ENCODE measurements at places on chromosomes 7 and 10. TPM values are rescaled to one million over a fixed set of nuclear protein-coding genes. Genes with fewer than 3 reads are reported as not detected.

ZNF33A gene
- 32.8 TPM for total RNA-seq

DYNC1I1 gene
- total RNA-seq: 0.54 TPM

IGFBP3 gene
- 36.9 TPM for total RNA-seq

PNPLA8 gene
- total RNA-seq: 28.8 TPM

MEST gene
- total RNA-seq: 28.2 TPM

DNA sequence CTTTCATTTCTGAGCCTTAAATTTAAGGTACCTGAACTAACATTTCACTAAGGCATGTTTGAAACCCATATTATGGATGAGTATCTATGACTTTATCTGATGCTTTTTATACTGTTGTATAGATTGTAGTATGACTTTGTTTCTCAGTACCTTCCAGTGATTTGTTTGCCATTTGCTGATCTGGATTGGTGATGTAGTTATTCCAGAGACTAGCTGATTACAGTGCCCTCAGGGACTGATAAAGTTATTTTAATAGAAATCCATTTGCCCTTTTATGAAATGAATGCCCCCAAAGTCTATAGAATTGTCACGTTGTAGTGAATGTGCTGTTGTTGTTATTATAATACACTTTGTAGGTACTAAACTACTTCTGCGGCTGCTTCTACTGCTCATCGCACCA, 385.4 kb upstream of the LRGUK start:
- no peak for DNase-seq

- no peak for DNase-seq
These were observed 72.1 kb downstream of the VOPP1 start for GRCh38 chr7:55500117-55500756.

DNA sequence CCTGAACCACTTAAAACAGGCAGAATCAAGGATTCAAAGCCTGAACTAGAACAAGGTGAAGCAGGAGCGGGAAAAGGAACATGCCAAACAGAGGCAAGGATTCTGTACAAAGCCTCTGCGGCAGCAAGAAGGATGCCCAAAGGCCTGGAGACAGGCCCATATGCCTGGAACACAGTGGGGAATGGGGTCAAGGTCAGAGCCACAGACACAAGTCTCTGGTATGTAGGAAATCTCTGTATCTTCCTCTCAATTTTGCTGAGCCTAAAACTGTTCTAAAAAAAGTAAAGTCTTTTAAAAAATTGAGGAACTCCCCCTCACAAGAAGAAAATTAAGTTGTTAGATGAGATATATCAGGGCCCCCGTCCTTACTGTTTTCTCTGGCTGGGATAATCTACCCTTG, 175.9 kb upstream of the GHITM start:
- no peak for DNase-seq

GRCh38 chr7:75591467-75592255, 99.5 kb downstream of the SPDYE5 start:
- DNase-seq: no peak

DNA sequence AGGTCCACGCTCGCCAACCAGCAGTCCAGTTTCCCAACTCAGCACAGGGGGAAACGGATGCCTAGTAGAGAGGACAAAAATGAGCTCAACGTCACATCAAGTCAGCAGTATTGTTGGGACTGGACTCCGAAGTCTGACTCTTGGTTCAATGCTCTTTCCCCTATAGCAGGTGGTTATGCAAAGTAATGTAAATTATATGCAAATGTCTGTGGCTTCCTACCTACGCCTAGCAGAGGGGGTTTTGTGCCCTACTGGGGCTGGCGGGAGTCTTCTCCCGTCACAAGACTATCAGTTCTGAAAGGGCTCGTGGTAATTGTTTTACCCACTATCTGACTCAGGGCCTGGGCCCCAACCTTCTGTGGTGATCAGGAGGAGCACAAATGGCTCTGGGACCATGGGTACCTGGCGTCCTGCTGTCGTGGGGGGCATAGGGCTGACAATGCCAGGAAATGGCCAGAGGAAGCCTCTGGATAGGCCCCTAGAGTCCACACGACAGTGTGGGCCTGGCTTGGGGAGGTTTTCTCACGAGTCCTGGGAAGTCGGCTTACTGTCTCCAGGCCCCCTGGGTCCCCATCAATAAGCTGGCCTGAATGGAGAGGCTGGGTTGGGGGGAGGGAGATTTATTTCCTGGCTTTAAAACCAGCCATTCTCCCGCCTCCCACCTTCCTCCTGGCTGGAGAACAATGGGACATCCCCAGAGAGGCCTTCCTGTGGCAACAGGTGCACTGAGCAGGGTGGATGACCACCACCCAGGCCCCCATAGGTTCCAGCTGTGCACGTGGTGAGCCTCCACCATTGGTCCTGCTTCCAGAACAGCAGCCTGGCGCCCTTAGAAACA, 41.8 kb downstream of the UNC5B start:
- no peak for DNase-seq

- DNase-seq: peak; percentile 86
These were observed 59.9 kb downstream of the EGFR start for GRCh38 chr7:55078465-55079372.

DNA sequence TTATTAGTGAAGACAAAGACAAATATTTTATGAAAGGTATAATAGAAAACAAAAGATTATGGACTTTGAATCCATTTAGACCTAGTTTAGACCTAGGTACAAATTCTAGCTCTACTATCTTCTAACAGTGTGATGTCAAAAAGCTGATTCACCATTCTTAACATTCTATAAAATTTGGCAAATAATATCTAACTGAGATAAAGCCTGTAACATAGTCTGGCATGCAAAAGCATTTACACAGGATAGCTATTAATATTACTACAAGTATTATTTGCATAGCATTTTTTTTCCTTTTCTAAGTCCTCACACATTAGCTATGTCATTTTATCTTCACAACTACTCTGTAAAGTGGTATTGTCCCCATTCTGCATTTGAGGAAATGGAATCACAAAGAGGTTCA, 179.6 kb upstream of the LRRTM3 start:
- no peak for DNase-seq

- DNase-seq: peak; percentile 79
These were observed 1.3 kb downstream of the KAZALD1 start for GRCh38 chr10:101063050-101063525.

DNA sequence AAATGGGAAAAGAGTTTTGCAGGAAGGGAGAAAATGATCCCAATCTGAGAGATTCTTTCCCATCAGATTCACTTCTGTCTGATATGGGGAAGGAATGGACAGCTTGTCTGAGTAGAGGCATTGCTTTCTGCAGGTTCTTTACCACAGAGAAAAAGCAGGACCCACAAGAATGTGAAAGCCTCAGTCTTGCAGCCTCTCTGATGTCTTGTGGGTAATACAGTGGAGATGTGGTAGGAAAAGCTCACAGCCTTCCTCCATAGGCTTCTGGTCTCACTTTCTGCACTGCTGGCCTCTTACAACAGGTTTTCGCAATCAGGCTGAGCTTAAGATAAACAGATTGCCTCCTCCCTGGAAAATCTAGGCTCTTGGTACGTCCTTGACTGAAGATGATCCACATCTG, 551 bp downstream of the IFIT1 start:
- DNase-seq: peak; percentile 38

- DNase-seq: no peak
These were observed 47.5 kb downstream of the FAM53B start for GRCh38 chr10:124696446-124697392.

- no peak for DNase-seq
These were observed 27.6 kb upstream of the LAMB4 start for GRCh38 chr7:108157606-108158335.

DNA sequence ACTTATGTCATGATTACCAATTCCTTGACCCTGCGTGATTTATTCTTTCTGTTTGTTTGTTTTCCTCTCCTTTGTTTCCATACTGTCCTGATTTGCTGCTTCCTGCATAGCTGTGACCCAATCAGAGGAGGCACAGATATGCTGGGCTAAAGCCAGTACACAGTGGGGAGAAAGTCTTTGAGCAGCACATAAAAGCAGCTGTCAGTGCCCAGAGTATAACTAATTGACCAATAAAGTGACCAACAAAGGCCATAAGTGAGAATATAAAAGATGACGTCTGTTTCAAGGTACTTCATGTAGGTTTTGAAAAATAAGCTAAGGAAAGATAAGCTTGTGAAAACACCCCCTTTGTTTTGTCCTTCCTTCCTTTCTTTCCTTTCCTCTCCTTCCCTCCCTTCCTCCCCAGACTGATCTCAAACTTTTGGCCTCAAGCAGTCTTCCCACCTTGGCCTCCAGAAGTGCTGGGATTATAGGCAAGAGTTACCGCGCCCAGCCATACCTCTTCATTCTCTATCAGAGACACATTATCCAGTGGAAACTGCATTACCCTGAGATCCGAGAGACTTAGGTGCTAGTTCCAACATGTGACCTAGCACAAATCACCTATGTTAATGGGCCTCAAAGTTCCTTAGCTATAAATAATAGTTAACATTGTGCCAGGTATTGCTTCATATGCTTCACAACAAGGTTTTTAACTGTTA, 17.0 kb downstream of the BCAP29 start:
- DNase-seq: no peak

DNA sequence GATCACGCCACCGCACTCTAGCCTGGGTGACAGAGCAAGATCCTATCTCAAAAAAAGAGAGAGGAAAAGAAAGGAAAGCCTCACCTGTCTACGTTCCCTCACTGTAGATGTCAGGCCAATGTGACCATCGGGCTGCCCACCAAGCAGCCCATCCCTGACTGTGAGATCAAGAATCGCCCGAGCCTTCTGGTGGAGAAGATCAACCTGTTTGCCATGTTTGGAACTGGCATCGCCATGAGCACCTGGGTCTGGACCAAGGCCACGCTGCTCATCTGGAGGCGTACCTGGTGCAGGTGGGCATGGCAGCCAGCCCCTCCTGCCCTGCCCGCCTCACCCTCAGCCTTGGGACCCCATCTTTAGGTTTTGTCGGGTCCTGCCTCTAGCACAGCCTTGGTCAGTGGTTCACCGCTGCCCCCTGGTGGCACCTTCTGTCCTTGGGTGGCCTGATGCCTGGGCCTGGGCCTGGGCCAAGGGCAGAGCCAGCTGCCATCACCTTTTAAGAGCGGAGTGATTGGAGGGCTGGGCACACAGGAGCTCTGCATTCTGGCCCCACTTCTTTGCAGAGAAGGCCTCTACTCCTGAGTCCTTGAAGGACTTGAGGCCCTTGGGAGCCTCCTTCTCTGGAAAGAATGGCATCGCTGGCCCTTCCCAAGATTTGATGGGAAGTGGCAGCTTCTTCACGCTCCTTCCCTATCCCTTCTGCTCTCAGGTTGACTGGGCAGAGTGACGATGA, 14.4 kb upstream of the AHCYL2 start:
- DNase-seq: peak; percentile 81

DNA sequence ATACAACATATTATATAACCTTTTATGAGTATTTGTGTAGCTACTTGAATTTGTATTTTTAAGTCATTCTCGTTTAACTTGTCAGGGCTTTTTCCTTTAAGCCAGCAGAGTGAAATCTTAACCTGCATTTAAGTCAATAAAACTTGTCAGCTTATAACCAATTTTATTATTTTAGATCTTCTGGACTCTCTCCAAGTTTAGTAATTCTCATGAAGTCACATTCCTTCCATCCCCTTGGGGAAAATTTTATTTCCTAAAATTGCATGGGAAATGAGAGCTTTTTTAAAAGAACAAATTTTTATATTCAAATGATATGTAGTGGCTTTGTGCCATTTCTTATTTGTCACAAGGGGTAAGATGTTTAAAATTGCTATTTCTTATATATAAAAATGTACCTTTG, 74.0 kb downstream of the SEPTIN7 start:
- no peak for DNase-seq

DNA sequence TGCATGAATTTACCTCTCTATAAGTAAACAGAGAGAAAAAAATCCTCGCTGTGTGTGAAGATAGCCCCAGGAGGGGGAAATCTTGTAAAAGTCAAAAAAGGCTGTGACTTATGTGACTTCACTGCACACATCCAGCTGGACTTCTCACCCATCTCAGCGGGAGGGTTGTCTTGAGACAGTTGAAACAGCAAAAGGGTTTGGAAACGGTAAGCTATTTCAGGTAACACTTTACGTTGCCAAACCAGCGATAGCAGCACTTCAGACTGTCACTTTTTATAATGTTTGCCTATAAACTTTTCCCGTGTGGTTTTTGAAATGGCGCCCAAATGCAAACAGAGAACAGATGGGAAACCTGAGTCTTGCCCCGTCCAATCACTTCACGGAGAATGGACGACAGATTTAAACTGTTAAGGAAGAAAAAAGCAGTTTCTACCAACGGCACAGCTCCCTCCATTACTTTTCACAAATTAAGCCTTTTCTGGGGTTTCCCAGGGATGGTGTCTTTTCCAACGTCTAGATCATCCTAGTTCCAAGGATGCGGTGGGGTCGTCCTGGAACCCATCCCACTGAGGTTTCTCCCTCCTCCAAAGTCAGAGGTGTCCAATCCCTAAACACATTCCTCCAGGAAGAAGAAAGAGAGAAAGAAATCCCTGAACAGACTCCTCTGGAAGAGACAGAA, 25.2 kb downstream of the FGFR2 start:
- peak; percentile 58 for DNase-seq

- DNase-seq: no peak
These were observed 31.6 kb downstream of the KNDC1 start for GRCh38 chr10:133191651-133192050.

GRCh38 chr7:6718124-6718523, 11.4 kb upstream of the ZNF12 start:
- DNase-seq: no peak
